ENCODE measurements at places on chromosomes 13 and 19. TPM values are rescaled to one million over a fixed set of nuclear protein-coding genes. Genes with fewer than 3 reads are reported as not detected.

The SYNE4 gene
- 0.16 TPM for total RNA-seq

The ZNF112 gene
- 3.8 TPM for total RNA-seq

The ARHGEF7 gene
- 92.0 TPM for total RNA-seq

The SBNO2 gene
- total RNA-seq: 43.9 TPM

The CEACAM8 gene
- total RNA-seq: not detected

DNA sequence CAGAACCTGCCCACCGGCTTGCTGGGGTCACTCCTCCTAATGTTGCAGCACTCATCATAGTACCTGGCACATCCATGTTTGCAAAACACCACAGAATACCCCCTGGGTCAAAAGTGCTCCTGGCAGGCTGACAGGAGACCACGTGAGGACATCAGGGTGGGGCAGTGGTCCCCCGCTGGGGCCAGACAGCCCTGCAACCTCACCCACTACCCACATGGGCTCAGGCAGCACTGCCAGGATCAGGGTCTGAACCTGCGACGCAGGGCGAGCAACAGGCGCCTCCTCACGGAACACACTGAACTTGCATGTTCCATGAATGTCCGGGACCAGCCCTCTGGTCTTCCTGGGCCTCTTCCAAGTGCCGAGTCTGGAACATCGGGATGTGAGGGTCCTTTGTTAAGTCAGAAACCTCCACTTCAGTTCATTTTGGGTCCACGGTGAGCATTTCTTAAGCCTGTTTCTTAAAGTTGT, 1.4 kb upstream of the SLC7A9 start:
- H3K4me3 ChIP-seq: no peak overlapping the region
- no peak for DNase-seq
- no peaks in the 10 kb centered on the region for H3K4me1 ChIP-seq
- H3K36me3 ChIP-seq: no peaks in the 10 kb centered on the region

DNA sequence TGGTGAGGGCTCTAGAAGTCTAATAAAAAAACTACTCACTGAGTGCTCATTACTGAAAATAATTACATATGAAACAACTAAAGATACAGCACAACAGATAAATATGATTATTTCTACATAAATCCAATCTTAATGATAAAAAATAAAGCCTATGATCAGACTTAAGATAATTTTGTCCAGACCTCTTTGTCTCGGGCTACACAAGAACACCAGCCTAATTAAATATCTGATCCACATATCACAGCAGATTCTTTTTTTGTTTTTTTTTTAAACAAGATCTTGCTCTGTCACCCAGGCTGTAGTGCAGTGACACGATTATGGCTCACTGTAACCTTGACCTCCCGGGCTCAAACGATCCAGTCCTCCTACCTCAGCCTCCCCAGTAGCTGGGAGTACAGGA, 30.3 kb upstream of the SMAD9 start:
- H3K27me3 ChIP-seq: no peaks in the 10 kb centered on the region
- H3K27ac ChIP-seq: no peak overlapping the region
- H3K4me3 ChIP-seq: no peak overlapping the region
- no peaks in the 10 kb centered on the region for H3K4me1 ChIP-seq

DNA sequence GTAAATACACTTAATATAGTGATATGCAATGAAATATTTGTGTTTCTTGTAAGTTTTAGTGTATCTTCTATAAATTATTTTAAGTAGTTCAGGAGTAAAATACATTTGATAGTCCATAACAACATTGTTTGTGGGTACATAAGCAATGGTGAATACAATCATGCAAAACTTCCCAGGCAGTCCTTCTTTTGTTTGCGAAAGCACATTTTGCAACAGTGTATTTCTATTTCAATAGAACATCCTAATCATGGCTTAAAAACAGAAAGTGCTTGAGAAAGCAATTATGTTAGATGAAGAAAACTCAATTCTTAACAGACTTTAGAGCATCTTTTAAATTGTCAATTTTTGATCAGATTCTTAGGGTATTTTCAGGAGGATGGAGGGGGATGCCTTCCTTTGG, 155.6 kb downstream of the POSTN start:
- H3K27me3 ChIP-seq: no peaks in the 10 kb centered on the region
- no peaks in the 10 kb centered on the region for H3K4me1 ChIP-seq
- DNase-seq: no peak
- H3K4me3 ChIP-seq: no peak overlapping the region

DNA sequence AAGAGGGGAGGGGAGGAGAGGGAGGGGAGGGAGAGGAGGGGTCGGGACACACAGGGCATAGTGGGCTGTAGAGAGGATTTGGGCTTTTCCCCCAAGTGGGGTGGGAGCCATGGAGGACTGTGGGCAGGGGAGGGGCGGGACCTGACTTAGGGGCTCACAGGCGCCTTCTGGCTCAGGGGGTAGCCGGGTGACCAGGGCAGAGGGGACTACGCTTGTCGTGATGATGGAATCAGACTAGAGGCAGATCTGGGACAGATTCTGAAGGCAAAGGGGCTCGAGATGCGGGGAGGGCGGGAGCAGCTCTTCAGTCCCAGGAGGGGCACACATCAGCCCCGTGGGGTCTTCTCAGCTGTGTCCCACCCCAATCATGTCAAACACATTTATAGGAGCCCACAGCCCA, 13.5 kb downstream of the NDUFA11 start:
- DNase-seq: no peak
- H3K27me3 ChIP-seq: no peaks in the 10 kb centered on the region
- no peak overlapping the region for H3K4me3 ChIP-seq
- no peak overlapping the region for H3K27ac ChIP-seq
- no peaks in the 10 kb centered on the region for H3K36me3 ChIP-seq

GRCh38 chr19:45769821-45770191, 754 bp upstream of the SIX5 start:
- H3K36me3 ChIP-seq: no peaks in the 10 kb centered on the region
- no peaks in the 10 kb centered on the region for H3K27me3 ChIP-seq
- DNase-seq: no peak
- H3K4me3 ChIP-seq: peak overlapping the region; percentile 94

DNA sequence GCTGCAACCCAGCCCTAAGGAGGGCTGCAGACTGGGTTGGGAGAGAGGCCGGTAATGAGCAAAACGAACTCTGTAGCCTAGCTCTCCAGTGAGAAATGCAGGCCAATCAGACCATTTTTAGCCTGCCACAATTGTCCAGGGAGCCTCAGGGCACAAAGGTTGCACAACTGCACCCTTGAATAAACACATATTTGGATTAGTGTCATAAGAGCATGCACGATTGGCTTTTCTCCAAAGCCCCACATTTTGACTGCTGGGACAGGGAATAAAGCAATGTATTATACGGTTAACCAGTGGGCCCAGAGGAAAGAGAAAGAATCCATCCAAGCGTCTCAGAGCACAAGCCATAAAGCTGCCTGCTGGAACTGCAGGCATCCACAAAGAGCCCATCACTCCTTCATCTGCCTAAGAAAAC, 729.4 kb upstream of the SGCG start:
- DNase-seq: peak; percentile 64
- H3K27me3 ChIP-seq: no peaks in the 10 kb centered on the region
- H3K36me3 ChIP-seq: no peaks in the 10 kb centered on the region
- H3K27ac ChIP-seq: peak overlapping the region; percentile 19
- no peaks in the 10 kb centered on the region for H3K4me1 ChIP-seq

- H3K4me3 ChIP-seq: no peak overlapping the region
- DNase-seq: no peak
- no peaks in the 10 kb centered on the region for H3K27me3 ChIP-seq
- no peaks in the 10 kb centered on the region for H3K36me3 ChIP-seq
- H3K27ac ChIP-seq: no peak overlapping the region
- no peaks in the 10 kb centered on the region for H3K4me1 ChIP-seq
These were observed 59.8 kb upstream of the RFC3 start for GRCh38 chr13:33758113-33758512.

- no peak for DNase-seq
- H3K4me1 ChIP-seq: no peaks in the 10 kb centered on the region
- no peak overlapping the region for H3K27ac ChIP-seq
These were observed 131.0 kb downstream of the RNF17 start for GRCh38 chr13:24894972-24895300.

DNA sequence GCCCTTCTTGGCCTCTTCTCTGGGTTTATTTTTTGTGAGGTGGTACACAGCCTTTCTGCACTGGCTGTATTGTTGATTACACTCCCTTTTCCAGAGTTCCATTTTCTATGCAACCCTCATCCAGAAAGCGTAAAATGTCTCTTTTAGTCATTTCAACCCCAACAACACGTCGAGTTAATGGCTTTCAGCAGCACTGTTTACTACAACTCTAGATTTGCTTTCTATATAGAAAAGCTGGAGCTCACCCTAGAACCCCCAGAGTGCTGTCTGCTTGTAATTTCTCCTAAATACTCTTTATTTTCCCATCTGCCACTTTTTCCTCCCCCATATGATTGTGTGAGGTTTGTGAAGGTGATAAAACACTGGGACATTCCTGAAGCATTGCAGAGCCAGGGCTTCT, 148.9 kb upstream of the TMTC4 start:
- DNase-seq: no peak

- peaks cover 22% of the 10 kb centered on the region for H3K27me3 ChIP-seq
- H3K36me3 ChIP-seq: no peaks in the 10 kb centered on the region
- no peak overlapping the region for H3K4me3 ChIP-seq
- H3K4me1 ChIP-seq: no peaks in the 10 kb centered on the region
- no peak overlapping the region for H3K27ac ChIP-seq
These were observed 6.8 kb downstream of the LILRA4 start for GRCh38 chr19:54332149-54332548.

DNA sequence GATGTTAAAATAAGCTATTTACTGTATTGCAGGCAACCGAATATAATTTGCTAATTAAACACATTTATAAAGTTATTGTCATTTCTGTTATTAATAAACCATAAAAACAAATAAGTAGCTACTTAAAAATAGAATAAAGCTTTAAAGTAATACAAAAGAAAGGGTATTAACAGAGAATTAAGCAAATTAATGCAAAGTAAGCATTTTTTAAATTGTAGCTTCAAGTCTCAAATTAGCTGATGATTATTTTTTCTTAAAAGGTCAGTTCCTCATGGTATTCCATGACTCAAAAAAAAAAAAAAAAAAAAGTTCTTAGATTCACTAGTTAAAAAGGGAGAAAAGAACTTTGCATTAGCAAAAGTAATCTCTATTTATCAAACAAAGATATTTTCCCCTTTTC, 292.5 kb downstream of the SLITRK1 start:
- no peaks in the 10 kb centered on the region for H3K27me3 ChIP-seq
- no peaks in the 10 kb centered on the region for H3K36me3 ChIP-seq
- no peak for DNase-seq
- H3K4me1 ChIP-seq: no peaks in the 10 kb centered on the region

DNA sequence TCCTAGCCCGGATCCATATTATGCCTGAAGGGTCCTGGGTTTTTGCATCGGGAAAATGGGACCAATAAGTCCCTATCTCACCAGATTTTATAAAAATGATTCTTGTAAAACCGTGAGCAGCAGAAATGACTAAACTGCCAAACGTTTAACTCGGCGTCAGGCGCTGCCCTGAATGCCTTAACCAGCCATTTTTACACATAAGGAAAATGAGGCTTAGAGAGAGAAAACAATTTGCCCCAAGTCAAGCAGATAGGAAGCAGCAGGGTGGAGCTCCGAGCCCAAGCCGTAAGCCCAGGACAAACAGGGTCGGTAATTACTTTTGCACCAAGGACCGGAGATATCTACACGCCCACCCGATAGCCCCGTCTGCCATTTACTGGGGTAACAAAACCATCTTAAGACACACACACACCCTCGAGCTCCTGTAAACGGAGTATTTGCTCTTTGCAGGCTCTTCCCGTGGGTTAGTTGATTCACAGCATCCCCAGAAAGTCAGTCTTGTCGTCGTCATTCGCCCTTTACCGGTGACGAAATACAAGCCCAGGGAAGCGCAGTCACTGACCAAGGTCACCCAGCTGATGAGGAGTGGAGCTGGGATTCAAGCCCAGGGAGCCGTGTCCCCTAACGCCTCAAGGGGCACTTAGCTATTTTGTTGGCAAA, 16.0 kb upstream of the MRI1 start:
- peaks cover 10% of the 10 kb centered on the region for H3K4me1 ChIP-seq
- H3K36me3 ChIP-seq: no peaks in the 10 kb centered on the region
- DNase-seq: no peak
- H3K27me3 ChIP-seq: no peaks in the 10 kb centered on the region

GRCh38 chr13:91127995-91128394, 219.5 kb upstream of the MIR17HG start:
- no peak overlapping the region for H3K27ac ChIP-seq
- DNase-seq: no peak
- H3K27me3 ChIP-seq: no peaks in the 10 kb centered on the region
- no peaks in the 10 kb centered on the region for H3K4me1 ChIP-seq

DNA sequence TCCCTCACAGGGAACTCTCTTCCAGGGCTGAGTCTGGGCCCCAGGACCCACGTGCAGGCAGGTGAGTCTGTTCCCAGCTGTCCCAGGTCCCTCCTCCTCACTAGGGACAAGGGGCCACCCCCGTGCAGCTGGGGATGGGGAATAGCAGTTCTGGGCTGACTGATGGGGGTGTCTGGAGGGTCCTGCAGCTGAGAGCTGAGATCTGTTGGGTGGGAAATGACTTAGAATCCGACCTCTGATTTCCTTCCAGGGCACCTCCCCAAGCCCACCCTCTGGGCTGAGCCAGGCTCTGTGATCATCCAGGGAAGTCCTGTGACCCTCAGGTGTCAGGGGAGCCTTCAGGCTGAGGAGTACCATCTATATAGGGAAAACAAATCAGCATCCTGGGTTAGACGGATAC, 461 bp downstream of the LILRA2 start:
- H3K4me1 ChIP-seq: no peaks in the 10 kb centered on the region
- no peak overlapping the region for H3K27ac ChIP-seq
- no peaks in the 10 kb centered on the region for H3K36me3 ChIP-seq

GRCh38 chr19:46076951-46077814, 36.4 kb upstream of the IGFL4 start:
- no peaks in the 10 kb centered on the region for H3K4me1 ChIP-seq
- peak; percentile 47 for DNase-seq
- peaks cover 10% of the 10 kb centered on the region for H3K27me3 ChIP-seq
- no peaks in the 10 kb centered on the region for H3K36me3 ChIP-seq
- peak overlapping the region; percentile 5 for H3K4me3 ChIP-seq

DNA sequence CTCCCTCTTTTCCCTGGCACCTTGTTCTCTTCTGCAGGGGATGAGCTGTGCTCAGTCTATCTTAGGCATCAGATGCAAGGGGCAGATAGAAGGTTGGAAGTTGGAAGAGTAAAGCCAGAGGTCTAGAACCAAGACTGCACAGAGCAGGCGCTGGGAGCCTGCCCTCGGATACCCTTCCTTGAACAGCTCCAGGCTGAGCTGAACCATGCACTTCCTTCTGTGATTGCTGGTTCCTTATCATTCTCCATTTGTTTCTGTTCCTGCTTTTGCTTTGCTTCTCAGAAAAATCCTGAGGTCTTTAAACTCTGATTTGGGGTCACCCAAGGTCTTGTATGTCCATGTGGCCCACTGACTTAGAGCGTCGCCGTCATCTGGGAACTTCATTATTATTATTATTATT, 36.3 kb downstream of the ARHGEF18 start:
- no peak overlapping the region for H3K4me3 ChIP-seq
- no peak for DNase-seq
- H3K4me1 ChIP-seq: no peaks in the 10 kb centered on the region
- H3K27me3 ChIP-seq: no peaks in the 10 kb centered on the region
- no peaks in the 10 kb centered on the region for H3K36me3 ChIP-seq

- DNase-seq: no peak
- no peaks in the 10 kb centered on the region for H3K27me3 ChIP-seq
- H3K36me3 ChIP-seq: no peaks in the 10 kb centered on the region
- H3K27ac ChIP-seq: no peak overlapping the region
- no peak overlapping the region for H3K4me3 ChIP-seq
These were observed 158.7 kb upstream of the RNF113B start for GRCh38 chr13:98335721-98336120.

Measured in breast epithelium (tissue), 4 donors.